Fibroblast of skin of abdomen (primary cell): ENCODE measurements at places on chromosomes 3 and 15.

GRCh38 chr15:46129145-46129544 lies 494.3 kb downstream of the SQOR start:
- peak; percentile 56 for DNase-seq

GRCh38 chr15:101803209-101803608 lies at the start of gene OR4F6:
Gene OR4F6, plus strand, starts transcription at chr15:101803509. Its CDS starts 2,211 bp downstream, at chr15:101805720.
- DNase-seq = no peak

- no peak for DNase-seq
Measured at GRCh38 chr3:103889675-103890074, 1454.9 kb downstream of the ZPLD1 start.

DNA sequence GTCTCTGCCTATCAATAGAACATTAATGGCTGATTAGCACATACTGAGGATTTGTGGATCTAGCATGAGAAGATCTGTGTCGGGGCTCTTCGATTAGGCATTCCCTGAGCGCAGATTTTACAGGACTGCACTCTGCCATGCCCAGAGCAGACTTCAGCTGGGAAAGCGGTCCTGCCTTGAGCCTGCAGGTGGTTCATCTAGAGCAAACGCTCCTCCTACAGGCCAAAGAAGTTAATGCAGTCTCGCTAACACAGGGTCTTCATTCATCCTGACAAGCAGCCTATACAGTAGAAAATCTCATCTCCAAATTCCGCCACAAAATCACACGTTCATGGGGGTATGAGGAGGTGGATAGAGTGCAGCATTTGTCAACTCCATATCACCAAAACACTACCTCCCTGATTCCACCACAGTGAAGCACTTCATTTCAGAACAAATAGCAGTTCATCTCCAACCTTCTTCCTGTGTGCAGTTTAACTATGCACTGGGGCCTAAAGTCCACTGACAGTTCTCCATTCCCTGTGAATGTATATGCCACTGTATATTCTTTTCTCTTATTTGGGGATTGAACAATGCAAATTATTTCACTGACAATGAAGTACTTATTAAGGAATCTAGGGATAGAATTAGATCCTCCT lies 405.8 kb downstream of the IGSF11 start:
- peak; percentile 45 for DNase-seq

- DNase-seq = peak; percentile 18
Measured at GRCh38 chr3:186024210-186024609, 84.7 kb downstream of the ETV5 start.

DNA sequence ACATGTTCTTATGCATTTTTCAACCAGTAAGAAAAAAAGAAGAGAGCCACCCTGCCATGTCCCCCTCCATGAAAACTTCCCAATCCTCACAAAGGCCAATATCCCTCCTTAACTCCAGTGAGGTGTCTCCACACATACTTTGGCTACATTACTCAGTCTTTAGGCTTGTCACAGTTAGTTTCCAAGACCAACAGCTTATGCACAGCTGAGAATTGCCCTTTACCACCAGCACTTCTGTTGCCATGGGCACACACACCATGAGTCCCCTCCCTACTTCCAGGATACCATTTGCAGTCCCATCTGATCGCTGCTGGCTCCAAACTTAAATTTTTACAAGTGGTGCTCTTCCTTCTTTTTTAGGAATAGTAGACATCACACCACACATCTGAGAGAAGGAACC lies 150.3 kb upstream of the STRIT1 start:
- no peak for DNase-seq

- DNase-seq = no peak
Measured at GRCh38 chr3:178762385-178762784, 226.1 kb downstream of the KCNMB2 start.

GRCh38 chr3:42735615-42736014 lies 33.0 kb upstream of the HHATL start:
- no peak for DNase-seq

GRCh38 chr15:28131400-28131799 lies 32.3 kb upstream of the OCA2 start:
- no peak for DNase-seq

DNA sequence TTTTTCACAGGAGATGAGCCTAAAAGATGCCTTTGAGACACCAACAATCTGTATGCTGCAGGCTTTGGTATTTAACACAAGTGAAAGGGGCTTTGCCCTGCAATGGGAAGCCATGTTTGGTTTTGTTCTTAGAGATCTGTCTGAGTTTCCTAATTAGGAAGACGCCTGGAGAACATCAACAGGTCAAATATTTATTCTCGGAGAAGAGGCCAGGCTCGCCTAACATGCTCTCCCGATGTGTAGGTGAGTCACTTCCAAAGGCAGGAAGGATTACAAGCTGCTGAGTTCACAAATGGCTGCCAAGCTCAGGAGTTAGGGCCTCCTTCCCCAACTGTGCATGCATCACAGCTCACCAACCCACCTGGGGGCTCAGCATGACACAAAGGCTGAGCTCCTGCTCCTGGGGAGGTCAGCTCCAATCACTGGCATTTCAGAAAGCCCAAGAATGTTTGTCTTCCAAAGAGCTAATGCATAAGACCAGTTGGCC lies 119.5 kb upstream of the PRICKLE2 start:
- peak; percentile 91 for DNase-seq

DNA sequence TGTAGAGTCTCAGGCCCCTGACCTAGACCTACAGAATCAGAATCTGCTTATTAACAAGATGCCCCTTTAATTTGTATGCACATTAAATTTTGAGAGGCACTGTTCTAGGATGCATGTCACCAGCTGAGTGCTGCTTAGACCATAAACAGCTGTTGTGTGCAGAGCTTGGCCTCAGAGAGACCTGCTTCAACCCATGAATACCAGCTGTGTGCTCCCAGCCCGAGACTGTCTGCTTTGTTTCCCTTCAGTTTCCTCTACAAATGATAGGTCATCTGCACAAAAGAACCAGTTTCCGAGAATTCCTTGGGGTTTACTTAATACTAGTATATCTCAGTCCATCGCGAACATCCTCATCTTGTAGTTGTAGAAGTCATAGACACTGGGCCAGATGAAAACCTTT lies 158.5 kb upstream of the PFN2 start:
- no peak for DNase-seq

GRCh38 chr3:123347691-123348264 lies 101.1 kb downstream of the ADCY5 start:
- DNase-seq = no peak

DNA sequence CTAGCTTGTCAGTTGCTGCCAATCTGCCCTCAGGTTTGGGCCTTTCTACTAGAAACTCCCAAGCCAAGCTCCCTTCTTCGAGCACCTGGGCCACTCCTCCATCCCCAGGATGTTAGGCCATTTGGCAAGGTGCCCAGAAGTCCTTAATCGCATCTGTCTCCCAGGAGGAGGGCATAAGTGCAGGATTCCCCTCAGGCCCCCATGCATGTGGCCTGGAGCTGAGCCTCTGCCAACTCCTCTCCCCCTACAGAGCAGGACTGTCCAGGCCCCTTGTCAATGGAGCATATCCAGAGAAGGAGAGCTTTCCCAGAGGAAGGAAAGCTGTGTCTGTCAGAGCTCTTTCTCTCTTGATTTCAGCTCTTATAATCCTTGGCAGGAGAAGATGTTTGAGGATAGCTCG lies 182.6 kb upstream of the ROPN1 start:
- peak; percentile 9 for DNase-seq

- peak; percentile 56 for DNase-seq
Measured at GRCh38 chr3:192930577-192930976, 12.9 kb upstream of the MB21D2 start.

GRCh38 chr15:74291101-74292071 lies 55.3 kb downstream of the CCDC33 start:
- DNase-seq = peak; percentile 67

GRCh38 chr15:54518156-54518882 lies 540.1 kb downstream of the UNC13C start:
- DNase-seq = no peak

DNA sequence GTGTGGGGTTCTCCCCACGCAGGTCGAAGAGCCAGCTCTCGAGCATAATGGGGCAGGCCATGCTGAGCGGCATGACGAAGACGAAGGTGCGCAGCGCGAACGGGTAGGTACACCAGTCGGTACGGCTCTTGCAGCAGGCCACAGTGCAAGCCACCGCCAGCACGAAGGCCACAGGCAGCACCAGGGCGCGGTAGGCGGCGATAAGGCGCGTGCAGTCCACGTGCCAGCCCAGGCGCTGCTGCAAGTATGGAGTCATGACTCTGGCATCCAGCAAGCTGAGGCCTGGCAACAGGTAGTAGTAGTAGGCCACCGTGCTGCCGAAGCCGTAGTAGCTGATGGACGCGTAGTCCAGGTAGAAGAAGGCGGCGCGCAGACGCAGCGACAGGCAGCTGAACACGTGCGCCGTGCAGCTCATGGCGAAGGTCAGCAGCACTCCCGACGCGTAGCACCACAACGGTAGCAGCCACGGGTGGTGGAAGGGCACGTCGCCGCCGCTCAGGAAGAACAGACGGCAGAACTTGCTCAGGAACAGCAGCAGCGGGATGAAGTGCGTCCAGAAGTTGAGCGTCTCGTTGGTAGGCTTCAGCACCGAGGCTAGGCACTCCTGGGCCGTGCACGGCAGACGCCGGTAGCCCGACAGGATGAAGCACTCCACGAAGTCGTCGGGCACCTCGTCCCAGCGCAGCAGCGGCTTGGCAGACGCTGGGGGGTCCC lies 797 bp downstream of the PAQR9 start:
- no peak for DNase-seq

GRCh38 chr15:90934949-90935751 lies at the start of gene UNC45A:
Gene UNC45A, plus strand, starts transcription at chr15:90935285. Its CDS starts 40 bp downstream, at chr15:90935325.
- peak; percentile 80 for DNase-seq

- no peak for DNase-seq
Measured at GRCh38 chr3:184737063-184737462, 25.2 kb upstream of the MAGEF1 start.

DNA sequence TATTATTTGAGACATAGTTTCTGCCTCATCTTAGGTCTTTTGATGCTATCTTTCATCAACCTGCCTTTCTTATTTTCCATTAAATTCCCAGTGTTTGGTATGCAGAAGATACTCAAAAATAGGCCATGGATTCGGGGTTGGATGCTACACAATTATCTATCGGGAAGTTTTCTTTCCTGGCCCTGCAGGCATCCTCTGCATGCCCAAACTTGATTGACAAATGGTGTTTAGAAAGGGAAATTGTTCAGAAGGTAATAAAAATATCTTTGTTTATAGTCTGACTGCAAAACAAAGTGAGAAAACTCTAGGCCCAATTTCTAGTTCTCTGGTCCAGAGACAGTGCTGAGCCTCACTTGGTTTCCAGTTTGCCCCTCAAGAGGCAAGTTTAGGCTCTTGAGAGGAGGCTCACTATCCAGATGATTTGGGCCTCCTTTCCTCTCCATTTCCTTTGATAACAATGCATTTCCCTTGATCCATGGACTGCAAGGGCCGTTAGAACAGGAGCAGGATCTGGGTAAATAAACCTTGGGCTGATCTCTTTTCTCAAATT lies 157.1 kb upstream of the DPH6 start:
- DNase-seq = no peak

DNA sequence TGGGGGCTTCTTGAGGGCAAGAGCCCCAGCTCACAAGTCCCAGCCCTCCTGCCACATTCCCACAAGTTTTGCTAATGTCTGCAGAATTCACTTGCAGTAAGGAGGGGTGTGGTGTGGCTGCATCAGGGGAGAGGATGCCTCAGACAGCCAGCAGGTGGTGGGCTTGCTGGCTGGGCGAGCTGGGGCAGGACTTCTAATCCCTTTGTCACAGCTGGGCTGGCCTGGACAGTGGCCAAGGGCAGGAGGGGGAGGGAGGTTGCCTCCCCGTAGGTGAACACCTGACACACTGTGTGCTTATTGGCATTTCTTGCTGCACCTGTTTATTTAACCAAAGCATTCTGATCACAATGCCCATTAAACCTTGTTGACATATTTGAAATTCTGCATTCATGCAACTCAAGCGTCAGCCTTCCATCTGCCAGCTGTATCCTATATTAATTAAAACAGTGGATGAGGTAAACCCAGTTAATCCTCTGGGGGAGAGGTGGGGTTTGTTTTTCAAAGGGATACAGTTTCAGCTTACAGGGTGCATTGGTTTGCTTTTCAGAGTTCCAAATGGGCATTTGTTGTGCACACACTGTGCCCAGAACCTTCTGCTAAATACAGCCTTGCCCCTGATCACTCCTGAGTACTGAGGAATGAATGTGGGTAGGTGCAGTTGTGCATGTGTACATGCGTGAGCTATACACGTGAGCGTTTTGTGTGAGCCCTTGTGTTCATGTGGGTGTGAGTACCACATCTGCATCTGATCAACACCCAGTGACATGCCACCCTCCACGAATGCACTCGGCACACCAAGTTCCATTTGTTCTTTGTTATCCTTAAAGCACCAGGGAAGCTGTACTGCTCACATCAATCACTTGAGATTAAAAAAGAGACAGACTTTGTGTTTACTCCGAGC lies 268.7 kb downstream of the XXYLT1 start:
- DNase-seq = peak; percentile 34

DNA sequence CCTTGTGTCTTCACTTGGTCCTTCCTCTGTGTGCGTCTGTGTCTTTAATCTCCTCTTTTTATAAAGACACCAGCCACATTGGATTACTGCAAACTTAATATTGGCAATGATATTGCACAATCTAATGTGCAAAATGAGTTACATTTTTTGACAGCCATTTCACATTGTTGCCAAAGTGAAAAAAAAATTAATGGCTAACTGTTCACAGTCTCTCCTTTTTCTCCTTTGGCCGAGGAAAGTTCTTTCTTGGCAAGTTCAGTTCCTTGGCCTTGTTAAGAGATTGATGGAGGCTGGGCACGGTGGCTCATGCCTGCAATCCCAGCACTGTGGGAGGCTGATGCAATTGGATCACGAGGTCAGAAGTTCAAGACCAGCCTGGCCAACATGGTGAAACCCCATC lies 62.2 kb upstream of the ZNF280D start:
- peak; percentile 30 for DNase-seq

DNA sequence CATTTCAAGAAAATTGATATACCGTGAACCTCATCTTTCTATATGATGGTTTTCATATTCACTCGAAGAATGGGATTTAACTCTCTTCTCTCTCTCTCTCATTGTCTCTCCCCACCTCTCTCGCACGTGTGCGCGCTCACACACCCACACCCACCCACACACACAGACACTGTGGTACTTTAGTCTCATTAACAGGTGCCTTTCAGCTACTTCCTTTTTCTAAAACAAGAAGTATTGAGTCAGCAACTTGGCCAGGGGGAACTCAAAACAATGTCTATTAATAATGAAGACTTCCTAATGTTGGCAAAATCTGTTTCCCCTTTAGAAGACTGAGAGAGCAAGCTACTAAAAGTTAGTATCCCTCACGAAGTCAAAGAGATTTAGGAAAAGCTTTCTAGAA lies 150.7 kb downstream of the TMCO5A start:
- no peak for DNase-seq

DNA sequence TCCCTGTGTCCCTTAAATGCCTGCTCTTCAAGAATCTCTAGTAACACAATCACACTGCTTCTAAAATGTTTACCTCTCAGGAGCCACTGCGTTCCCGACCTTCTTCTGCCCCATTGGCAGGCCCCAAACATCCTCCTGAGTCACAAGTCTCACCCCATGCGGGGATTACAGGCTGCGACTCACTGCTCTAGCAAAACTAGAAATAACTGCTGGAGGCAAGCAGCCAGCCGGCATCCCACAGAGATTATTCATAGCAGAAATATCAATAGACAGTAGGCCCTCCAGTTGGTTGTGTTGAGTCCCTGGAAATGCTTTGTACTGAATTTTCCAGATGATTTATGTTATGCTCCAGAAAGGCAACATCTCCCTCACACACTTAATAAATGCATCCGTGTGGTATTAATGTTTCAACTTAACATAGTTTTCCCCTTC lies 64.8 kb downstream of the RFTN1 start:
- DNase-seq = peak; percentile 99

GRCh38 chr15:75530169-75530568 lies 48.9 kb downstream of the PTPN9 start:
- no peak for DNase-seq
